NCI-H187 (cell line): ENCODE measurements at places on chromosomes 7 and 10.

DNA sequence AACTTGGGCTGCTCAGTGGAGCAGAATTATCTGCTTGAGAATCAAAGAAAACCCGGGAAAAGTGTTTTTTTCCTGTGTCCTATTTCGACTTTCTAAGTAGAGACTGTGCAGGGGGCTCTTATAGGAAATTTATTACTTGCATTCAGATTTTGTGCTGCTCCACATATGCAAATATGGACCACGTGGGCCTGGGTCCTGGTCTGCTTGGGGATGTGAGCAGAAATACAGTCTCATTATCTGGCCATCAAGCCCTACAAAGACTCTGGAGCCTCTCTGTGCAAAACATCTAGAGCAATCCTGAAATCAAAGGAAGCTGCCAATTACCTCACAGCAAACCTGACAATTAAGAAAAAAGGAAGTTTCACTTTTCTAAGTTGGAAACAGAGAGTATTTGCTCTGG is 216.9 kb downstream of the LRMDA start:
- DNase-seq = no peak

DNA sequence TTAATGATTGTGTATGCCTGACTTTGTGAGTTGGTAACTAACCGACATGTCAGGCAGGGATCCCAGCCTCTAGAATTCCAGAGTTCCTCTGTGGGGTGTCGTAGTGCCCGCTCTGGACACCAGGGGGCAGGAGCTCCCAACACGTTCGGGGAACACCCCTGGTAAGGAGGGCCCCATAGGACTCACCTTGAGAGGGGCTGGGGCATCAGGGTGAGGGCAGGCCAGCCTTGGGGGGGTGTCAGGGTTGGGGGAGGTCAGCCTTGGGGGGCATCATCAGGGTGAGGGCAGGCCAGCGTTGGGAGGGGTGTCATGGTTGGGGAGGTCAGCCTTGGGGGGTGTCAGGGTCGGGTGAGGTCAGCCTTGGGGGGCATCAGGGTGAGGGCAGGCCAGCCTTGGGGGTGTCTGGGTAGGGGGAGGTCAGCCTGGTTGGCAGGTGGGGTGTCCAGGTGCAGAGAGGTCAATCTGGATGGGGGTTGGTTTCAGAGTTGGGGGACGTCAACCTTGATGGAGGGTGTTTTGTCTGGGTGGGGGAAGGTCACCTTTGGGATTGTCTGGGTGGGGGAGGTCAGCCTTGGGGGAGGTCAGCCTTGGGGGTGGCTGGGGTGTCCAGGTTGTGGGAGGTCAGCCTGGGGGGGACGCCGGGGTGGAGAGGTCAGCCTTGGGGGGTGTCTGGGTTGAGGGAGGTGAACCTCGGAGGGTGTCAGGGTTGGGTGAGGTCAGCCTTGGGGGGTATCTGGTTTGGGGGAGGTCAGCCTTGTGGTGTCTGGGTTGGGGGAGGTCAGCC is 45.6 kb upstream of the SUN1 start:
- DNase-seq = no peak

GRCh38 chr7:36777062-36777461 is 52.8 kb upstream of the AOAH start:
- DNase-seq = no peak

GRCh38 chr7:127755521-127755920 is 103.5 kb downstream of the SND1 start:
- no peak for DNase-seq

- no peak for DNase-seq
Measured at GRCh38 chr7:73812996-73813395, 17.8 kb upstream of the CLDN4 start.

DNA sequence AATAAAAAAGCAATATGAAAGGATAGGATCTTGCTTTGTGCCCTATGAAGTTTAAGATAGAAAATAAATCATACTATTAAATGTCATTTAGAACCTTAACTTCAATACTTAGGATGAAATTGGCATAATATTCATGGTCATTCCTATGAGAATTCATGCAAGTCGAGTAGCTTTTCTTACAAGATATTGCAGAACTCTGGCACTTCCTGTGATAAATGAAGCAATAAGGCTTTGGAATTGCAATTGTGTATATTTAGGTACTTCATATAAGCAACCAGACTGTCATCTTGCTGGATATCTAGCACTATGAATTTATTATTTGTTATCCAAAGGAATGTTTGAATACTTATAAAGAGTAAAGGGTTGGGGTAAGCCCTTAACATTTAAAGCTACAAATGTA is 116.5 kb downstream of the ZNF438 start:
- no peak for DNase-seq

DNA sequence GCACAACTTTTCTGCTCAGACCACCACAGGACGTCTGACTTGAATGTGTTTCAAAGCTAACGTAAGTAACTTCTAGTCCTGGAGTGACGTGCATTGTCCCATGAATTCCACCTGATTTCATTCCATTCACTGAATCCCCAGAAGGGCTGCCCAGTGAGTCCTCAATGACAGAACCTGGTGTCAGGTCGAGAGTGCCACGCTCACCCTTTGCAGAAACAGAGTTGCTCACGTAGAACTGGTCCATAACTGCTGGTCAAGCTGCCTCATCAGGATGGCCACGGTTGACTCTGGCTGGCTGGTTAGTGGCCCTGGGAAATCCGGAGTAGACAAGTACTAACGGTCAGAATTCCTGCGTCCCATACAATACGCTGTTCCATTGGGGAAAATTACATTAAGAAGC is 50.6 kb upstream of the UBE3C start:
- no peak for DNase-seq
